ENCODE measurements at places on chromosomes 7 and 10.

DNA sequence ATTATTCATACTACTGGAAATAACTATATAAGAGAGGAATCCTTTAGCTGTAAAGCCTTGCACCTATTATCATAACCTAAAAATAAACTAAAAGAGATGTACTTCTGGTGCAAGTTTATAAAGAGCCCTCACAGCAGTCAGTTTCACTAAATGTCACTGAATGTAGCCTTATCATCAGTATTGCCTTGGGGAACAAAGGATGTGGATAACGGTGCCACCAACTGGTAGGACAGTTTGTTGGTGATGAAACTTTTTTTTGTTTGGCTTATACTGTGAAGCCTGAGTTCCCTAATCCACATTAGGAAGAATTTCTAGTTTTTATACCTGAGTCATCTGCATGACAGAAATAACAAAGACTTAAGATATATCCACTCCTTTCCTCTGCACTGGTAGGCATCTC, 117.9 kb upstream of the COL1A2 start:
- peak; percentile 24 for DNase-seq

DNA sequence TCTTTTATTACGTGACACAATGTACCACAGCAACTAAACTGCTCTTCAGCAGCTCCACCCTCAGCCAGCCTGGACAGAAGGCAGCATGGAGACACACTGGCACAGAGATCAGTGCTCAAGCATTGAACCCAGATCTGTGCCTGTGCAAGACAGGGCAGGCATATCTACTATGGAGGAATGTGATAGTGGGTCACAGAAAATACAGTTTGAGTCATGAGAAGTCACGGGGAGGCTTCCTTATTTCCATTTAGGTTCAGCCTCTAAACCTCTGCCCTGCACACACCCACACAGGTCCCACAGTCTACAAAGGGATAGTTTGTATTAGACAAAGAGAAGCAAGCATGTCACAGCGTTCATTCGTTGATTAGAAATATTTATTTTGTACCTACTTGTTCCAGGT, 187.4 kb upstream of the AGR3 start:
- peak; percentile 35 for DNase-seq

GRCh38 chr7:27203964-27204594, 4.2 kb upstream of the HOXA13 start:
- no peak for DNase-seq

DNA sequence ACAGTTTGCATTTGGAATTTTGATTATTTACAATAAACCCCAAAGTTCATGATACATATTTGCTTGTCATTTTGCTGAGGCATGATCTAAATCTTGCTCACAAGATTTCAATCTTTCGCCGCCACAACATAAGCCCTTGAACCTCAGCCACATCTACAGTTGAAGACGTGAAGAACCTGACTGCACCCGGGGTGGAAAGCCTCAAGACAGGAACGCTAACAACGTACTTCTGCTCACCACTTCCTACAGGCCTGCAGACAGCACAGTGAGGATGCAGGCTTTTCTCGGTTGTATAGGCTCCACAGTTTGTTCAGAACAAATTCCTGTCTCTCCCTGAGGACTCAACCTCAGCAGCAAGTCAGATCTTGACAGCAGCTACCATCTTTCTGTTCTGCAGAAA, 393.8 kb upstream of the PRKCQ start:
- no peak for DNase-seq

- DNase-seq: no peak
Observed at GRCh38 chr7:46854958-46855473, 726.9 kb downstream of the TNS3 start.

GRCh38 chr7:79406371-79406770, 47.1 kb downstream of the MAGI2 start:
- DNase-seq: no peak

- DNase-seq: no peak
Observed at GRCh38 chr10:36224431-36224985, 582.4 kb upstream of the FZD8 start.

- peak; percentile 86 for DNase-seq
Observed at GRCh38 chr10:45249978-45250693, 65.3 kb downstream of the OR13A1 start.

GRCh38 chr7:148026713-148027112, 563.9 kb upstream of the C7orf33 start:
- DNase-seq: peak; percentile 41

- DNase-seq: no peak
Observed at GRCh38 chr7:150937848-150938561, 40.1 kb downstream of the KCNH2 start.

- no peak for DNase-seq
Observed at GRCh38 chr10:115157357-115157756, 64.2 kb downstream of the ATRNL1 start.

GRCh38 chr10:71835671-71836595, 15.1 kb downstream of the PSAP start:
- peak; percentile 98 for DNase-seq

DNA sequence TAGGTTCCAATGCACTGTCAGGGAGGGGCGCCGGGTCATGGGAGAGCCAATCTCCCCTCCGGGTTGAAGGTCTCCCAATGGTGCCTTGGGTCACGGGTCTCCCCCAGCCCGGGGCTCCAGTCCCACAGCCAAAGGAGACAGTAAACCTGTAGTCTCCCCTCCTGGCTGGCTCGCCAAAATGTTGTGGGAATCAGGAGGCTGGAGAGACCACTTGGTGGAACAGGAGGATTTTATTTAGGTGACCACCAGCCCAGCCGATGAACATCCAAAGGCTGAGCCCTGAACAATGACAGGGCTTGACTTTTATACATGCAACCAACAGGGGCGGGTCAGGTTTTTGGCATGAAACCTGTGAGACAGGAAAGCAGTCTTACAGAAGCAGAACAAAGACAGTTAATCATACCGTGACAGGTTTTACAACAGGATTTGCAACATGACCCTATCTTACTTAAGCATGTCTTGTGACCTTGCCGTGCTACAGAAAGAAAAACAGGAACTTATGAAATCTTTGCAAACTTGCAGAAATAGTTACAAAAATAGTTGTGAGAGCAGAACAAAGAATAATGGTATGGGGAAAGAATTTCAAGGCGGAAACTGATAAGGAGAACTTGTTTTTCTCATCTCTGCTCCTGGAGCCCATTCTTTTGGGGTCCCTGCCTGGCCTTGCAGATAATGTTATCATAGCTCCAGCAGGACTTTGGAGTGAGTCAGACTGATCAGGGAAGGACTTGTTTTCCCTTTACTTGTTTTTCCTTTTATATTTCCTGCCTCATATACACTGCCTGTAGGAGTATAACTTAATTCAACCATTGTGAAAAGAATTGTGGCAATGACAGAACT, 7.1 kb downstream of the ERV3-1 start:
- peak; percentile 13 for DNase-seq

DNA sequence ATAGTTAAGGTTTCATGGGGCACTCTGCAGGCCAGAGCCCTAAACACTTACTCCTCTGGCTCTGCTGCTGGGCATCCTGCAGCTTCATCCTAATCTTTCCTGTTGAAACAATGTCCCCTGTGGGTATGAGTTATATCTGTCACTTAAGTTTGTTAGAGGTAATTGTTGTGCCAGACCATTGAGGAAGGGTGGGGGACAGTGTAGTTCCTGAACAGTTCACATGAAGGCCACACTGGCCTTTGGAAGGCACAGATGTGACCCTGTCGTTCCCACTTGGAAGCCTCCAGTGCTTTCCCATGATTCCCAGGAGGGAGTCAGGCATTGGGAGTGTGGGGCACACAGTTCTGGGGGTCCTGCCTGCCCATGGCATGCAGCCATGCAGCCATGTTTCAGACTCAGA, 65.3 kb downstream of the WDFY4 start:
- no peak for DNase-seq

Data from GM12865 (cell line).